AG20443 (cell line): ENCODE measurements at places on chromosomes 4 and X.
A peak's percentile ranks its signal among the peaks of the same experiment; 100 is the strongest.

- DNase-seq = no peak
Measured at GRCh38 chr4:147318586-147318985, 162.3 kb upstream of the EDNRA start.

- DNase-seq = no peak
Measured at GRCh38 chr4:92825791-92826190, 522.0 kb downstream of the GRID2 start.

GRCh38 chr4:173794662-173795061 is 264.6 kb upstream of the HAND2 start:
- no peak for DNase-seq

- DNase-seq = no peak
Measured at GRCh38 chr4:22090661-22091351, 142.2 kb upstream of the KCNIP4 start.

DNA sequence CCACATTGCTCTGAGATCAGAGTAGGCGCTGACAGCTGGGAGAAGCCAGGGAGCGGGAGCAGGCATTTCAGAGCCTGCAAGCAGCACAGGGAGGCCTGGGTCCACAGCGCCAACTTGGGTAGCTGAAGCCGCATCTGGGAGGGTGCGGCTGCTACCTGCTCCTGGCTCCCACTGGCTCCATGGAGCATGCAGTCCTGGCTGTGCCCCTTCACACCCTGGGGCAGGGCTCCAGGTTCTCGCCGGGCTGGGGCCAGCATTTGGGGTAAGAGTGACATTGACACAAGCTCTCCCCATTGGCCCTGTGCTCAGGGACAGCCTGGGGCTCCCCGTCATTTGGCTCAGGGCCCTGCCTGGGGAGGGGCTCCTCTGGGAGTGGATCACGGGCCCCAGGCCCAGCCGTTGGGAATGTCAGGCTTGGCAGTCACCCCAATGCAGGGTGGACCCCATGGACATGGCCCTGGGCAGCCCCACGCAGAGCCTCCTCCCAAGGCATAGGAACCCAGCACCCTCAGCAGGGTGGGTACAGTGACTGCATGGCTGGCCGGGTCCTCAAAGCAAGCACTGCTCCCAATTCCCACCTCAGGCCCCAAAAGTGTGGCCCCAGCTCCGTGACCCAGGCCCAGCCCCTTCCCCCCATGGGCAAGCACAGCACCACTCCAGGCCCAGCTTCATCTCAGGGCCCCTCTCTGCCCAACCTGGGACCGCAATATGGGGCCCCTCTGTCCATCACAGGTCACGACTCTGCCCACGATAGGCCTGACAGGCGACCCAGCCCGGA is 82.4 kb downstream of the PRDM5 start:
- no peak for DNase-seq

DNA sequence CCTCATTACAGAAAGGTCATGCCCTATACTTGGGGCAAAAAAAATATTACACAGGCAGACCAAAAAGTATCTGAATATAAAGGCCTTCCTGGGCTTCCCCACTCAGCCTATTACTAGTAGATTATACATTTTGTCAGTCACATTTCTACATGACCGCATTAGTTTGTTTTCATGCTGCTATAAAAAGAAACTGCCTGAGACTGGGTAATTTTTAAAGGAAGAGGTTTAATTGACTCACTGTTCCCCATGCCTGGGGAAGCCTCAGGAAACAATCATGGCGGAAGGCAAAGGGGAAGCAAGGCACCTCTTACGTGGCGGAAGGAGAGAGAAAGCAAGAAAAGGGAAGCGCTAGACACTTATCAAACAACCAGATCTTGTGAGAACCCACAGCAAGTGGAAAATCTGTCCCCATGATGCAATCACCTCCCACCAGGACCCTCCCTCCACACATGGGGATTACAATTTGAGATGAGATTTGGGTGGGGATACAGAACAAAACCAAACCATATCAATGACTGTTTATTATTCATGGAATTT is 1312.0 kb downstream of the PCDH7 start:
- no peak for DNase-seq

DNA sequence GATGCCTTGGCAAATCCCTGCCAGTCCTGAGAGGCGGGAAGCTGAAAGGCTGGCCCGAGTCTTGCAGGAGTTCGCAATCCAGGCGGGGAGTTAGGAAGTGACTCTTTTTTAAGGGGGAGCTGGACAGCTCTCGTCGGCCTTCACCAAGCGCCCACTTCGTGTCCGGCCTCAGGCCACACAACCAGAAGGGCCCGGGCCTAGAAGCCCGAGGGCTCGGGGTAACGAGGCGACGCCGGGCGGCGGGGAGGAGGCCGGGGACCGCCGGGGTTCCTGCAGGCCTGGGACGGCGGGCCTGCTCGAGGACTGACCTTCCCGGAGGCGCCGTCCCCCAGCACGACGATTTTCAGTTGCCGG is 395 bp downstream of the RAB28 start:
- peak; percentile 62 for DNase-seq

DNA sequence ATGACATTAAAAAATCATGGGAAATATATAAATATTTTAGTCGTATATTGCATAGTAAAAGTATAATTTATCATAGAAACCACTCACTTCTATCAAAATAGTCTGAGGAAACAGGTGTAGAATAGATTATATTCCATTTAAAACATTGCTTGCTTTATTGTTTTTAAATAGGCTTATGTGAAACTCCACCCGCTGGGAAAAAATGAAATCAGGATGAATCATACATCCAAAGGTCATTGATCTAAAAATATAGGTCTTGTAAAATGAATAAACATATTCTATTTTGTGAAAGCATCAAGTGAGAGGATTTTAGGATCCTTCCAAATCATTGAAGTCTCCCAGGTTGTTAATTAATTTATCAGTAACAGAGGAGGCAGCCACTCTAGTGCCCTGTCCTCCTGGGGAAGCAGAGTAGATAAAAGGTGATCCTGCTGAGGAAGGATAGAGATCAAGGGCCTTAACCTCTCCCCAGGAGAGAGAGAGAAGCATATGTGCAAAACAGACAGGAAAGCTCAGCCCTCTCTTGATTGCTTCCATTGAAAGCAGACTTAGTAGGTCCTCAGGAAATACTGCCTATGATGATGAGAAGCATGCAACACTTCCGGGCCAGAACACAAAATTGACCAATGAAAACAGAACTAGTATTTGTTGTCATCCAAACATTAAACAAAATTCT is 96.8 kb upstream of the MAP9 start:
- no peak for DNase-seq
